ENCODE measurements at places on chromosomes 4 and X.

DNA sequence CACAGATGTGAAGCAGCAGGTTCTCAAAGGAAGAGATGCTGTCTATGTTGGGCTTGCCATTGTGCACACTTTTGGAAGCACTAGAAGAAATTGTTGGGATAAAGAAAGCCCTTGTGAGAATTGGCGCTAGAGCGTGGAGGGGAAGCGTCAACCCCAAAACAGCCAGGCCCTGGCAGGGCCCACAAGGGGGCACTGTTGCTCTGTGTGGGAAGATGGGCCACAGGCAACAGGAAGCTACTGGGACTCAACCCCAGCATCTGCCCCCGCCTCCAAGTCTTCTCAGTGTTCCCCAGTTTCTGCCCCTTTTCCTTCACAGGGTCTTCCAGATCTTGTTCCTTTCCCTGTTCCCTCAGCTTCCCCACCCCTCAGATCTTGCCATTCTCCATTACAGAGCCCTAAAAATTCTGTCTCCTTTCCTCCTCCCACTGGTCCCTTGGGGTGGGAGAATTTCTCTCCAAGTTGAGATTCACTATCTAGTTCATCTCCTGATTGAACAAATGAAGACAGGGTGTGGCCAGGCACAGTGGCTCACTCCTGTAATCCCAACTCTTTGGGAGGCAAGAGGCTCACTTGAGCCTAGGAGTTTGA is 85.5 kb downstream of the STARD8 start:
- no peak for DNase-seq

DNA sequence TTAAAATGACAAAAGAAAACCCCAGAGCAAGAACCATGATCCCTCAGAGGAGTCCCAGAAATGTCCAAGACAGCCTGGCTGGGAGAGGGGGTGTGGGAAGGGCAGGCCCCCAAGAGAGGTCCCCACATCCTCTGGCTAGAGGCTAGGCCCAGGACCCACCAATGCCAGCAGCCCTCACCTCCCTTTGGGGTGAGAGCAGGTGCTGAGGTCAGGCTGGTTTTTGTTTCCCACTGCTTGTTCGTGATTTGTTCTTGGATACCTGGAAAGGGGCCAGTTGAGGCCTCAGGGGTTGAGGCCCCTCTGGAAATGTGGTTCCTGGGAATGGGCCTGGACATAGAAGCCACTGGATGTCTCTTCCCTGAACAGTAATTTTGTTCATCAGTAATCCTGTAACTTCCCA is 2.3 kb upstream of the GRSF1 start:
- DNase-seq: no peak

- no peak for DNase-seq
Measured at GRCh38 chr4:125522992-125523391, 208.2 kb downstream of the FAT4 start.

- DNase-seq: no peak
Measured at GRCh38 chr4:5666741-5667140, 41.6 kb downstream of the EVC2 start.

GRCh38 chr4:54930226-54930625 is 195.2 kb downstream of the KDR start:
- DNase-seq: no peak

- no peak for DNase-seq
Measured at GRCh38 chr4:6183740-6184139, 16.6 kb downstream of the JAKMIP1 start.

DNA sequence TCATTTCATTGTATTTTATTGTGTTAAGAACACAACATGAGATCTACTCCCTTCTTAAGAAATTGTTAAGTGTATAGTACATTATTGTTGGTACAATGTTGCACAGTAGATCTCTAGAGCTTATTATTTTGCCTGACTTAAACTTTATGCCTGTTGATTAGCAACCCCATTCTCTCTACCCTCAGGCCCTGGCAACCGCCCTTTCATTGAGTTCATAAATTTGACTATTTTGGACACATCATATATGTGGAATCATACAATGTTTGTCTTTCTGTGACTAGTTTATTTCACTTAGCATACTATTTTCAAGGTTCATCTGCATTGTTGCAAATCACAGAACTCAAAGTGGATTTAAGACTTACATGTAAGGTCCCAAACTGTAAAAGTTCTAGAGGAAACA is 222.1 kb downstream of the IL15 start:
- DNase-seq: no peak

DNA sequence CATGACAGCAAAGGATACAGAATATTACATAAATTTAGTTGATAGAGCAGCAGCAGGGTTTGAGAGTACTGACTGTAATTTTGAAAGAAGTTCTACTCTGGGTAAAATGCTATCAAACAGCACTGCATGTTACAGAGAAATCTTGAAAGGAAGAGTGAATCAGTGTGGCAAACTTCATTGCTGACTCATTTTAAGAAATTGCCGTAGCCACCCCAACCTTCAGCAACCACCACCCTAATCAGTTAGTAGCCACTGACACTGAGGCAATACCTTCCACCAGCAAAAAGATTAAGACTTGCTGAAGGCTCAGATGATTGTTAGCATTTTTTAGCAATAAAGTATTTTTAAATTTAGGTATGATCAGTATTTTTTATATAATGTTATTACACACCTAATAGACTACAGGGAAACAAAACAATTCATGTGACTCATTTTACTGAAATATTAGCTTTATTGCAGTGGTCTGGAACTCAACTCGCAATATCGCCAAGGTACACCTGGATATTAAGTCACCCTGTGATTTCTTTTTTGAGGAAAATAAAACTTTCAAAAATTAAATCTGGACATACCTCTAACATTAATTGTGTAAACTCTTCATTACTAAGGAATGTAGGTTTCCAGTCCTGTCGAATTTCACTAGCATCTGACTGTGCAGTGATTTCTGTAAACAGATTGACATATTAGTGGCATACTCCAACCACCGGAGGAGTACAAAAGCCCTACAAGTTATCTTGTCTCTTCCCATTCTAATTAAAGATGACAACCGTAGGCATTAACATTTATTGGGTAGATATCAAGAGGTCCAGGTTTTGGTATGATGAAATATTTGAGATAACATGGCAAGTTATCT is 71.1 kb downstream of the CLOCK start:
- DNase-seq: no peak

DNA sequence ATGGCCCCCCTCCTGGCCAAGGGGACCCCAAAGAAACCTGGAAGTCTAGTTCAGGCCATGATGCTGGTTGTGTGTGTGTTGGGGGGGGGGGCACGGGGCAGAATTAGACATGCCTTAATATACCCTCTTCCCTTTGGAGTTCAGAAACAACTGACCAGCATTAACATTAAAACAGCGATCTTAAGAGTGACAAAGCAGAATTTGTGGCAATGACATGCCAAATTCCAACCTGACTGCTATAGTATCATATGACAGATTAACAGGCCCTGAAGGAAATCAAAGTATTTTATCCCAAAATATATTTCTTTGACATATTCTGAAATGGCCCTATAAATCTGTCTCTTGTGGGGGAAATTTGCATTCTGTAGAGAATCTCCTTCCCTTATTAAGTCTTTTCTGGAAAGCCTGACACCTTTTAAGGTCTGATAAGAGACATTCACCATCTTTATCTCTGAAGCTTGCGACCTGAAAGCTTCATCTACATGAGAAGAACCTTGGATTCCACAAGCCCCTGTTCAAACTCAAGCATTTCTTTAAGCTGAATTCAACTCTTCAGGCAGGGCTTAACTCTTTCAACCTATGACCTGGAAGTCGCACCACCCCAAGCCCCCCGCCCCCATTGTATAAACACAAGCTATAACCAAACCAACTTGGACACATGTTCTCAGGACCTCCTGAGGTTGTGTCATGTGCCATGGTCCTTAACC is 40.2 kb downstream of the ABCB7 start:
- no peak for DNase-seq

- DNase-seq: no peak
Measured at GRCh38 chr4:123621072-123621705, 224.6 kb downstream of the SPRY1 start.

GRCh38 chr4:7295197-7295910 is 103.0 kb downstream of the SORCS2 start:
- DNase-seq: no peak

DNA sequence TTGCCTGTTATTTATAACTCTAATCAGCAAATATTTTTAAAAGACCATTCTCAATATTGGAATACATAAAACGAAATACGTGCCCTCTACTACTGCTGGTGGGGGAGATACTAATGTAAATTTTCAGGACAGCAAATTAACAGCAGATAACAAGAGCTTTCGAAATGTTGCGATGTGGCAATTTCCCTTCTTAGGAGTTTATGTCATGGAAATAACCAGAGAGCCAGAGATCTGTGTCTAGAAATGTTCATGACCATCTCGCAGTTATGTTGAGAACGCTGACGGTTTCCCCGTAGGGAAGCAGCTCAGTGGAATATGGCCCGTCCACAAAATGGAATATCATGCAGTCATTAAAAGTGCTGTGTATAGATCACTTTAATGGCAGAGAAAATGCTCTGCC is 238.4 kb upstream of the PSAPL1 start:
- no peak for DNase-seq

DNA sequence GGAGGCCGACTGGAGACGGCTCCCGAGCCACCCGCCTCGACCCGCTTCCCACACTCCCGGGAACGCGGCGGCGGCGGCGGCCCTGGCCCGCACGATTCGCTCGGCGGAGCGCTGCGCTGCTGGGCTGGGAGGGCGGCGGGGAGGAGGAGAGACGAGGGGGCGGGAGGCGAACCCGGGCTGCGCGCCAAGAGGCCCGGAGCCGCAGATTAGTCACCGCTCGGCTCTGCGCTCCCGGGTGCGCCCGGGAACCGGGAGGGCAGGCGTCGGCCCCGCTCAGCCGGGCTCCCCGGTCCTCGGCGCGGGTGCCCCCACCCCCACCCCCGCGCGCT is 11.2 kb upstream of the BCOR start:
- no peak for DNase-seq

DNA sequence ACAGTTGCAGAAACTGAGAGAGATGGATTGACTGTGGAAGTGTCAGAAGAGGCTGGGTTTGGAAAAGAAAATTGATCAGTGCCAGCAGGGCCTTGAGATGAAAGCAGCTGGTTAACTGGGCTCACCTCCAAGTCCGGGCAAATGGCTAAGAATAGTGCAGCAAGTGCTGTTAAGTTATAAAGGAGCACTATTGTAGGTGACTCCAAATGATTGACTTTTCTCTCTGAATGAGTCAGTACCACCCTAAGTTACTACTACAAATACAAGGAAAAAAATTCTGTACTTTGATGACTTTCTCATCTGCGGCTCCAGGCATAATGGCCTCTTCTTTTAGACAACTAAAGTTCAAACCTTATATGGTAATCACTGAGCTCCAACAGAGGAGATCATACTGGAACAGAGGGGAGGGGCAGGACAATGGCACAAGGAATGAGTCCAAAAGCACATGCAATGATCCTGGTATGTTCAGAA is 733.4 kb upstream of the INTU start:
- DNase-seq: no peak

DNA sequence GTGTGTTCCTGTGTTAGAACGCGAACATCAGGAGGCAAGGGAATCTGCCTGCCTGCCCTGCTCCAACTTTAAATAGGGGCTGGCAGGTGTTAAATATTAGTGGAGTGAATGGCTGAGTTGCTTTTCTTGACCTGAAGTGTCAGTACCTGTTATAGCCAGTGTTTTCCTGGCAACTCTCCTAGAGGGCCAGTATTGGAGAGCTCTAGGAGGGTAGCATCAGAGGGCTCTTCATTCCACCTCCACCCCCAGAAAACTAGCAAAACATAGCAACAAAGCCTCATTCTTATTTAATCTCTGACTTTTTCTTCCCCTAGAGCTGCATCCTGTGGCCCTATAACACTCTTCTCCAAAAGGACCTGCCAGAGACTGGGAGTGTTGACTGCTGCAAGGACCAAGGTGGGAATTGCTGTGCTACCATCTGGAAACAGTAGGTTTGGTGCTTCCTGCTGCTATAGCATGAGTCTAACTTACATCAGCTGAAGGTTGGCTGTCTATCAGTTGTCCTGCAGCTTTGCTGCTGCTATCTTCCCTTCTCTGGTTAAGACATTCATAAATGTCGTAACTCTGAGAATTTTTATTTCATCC is 33.5 kb downstream of the SGMS2 start:
- no peak for DNase-seq

GRCh38 chr4:118783887-118784286 is 52.0 kb downstream of the SEC24D start:
- no peak for DNase-seq

DNA sequence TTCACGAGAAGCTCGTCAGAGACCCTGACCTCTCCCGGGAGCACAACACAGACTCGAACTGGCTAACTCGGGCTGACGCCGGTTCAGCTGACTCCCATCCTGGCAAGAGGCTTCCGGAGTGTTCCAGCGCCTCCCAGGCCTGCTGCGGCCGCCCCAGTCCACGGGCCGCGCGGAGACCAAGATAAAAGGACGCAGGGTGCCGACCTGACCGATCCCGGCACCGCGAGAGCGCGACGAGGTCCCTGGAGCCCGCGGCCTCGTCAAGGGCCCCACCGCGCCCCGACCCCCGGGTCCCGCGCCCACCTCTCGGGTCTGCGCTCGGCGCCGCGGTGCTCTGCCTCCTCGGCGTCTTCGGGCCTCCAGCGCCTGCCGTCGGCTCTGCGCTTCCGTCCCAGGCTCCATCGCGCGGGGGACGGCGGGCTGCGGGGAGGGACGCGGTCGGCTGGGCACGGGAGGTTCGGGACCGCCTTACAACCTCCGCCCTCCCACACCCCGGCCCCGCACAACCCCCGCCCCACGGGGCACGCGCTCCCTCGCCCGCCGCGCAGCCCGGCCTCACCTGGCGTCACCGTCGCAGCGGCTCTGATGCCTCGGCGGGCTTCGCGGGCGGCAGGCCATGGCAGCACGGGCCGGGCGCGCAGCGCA is 426 bp downstream of the SLBP start:
- DNase-seq: no peak

DNA sequence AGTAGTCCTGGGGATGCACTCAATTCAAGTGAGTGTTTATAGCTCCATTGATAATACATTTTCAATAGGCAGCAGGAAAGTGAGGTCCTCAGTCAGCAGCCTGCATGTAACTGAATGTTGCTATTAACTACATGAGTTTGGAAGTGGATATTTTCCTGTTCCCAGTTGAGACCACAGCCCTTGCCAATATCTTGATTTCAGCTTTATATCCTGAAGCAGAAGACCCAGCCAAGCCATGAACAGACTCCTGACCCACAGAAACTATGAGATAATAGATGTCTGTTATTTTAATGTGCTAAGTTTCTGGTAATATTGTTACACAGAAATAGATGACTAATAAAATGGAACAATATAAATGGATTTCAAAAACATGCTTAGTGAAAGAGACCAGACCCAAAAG is 63.7 kb downstream of the VSIG4 start:
- no peak for DNase-seq

DNA sequence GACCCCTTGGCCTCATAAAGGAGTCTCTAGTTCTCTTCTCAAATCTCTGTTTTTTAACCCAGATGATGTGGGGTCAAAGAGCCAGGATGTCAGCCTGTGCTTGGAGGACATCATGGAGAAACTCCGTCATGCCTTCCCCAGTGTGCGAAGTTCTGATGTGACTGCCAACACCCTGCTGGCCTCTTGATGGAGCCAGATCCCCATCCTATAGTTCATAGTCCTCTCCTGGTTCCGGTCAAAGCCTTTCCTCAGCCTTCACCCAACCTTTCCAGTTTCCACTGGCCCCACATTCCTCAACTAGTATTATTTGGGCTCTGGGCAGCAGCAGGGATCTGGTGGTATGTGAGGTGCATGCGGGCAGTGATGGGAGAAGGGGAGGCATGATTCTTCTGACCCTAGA is 30.7 kb downstream of the TAF7L start:
- no peak for DNase-seq

Data from DMS79 (cell line).